Stimulated activated CD8-positive, alpha-beta memory T cell treated with anti-CD3 and anti-CD28 coated beads, Interleukin-7, amount 100 ng/mL, for 24 hours (primary cell): ENCODE measurements at places on chromosomes 4 and X.

DNA sequence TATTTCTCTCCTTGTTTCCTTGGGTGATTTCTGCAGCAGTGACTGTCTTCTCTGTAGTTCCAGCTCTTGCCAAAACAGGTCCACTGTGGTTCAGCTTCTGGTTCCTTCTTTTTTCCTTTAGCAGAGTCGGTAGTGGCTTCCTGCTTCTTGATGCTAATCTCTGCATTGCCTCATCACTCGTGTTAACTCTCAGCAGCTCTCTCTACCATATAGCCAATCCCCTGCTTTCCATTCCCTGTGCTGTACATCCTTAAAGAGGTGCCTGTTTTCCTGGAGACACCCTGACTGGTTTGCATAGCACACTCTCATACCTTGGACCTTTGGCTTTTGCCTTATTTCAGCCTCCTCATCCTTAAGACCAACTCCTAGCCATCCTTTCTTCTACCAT lies 191.2 kb upstream of the LNX1 start:
- no peak for DNase-seq

DNA sequence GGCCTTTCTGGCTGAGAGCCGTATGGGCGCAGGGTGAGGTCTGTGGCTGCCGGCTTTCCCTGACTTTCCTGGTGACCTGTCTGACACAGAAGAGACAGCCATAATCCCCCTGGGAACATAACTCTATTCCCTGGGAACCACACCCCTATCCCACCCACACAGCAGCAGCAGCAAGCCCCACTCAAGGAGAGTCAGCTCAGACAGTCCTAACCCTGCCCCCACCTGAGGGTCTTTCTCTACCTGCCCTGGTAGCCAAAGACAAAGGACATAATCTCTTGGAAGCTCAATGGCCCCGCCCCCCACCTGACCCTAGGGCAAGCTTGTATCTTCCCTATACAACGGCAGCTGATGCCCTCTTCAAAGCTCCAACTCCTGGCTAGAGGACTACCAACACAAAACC lies 74.6 kb downstream of the PABPC4L start:
- DNase-seq = no peak

GRCh38 chr4:106301393-106302061 lies 14.5 kb downstream of the TBCK start:
- no peak for DNase-seq

DNA sequence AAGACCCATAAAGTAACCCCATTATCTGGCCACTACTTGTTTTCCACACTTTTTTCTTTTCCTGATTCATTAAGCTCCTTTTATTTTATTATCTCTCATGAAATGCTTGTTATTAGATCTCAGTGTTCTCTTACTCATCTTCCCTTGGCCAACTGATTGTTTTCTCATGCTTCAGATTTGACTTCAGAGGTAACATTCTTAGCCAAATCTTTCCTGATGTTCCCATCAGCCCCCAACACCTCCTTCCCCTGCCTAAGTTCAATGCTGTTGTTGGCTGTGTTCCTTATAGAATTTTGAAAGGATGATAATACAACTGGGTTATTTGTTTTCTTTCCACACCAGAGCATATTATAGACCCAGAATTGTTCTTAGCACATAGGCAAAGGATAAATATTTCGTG lies 75.6 kb downstream of the BMPR1B start:
- no peak for DNase-seq

DNA sequence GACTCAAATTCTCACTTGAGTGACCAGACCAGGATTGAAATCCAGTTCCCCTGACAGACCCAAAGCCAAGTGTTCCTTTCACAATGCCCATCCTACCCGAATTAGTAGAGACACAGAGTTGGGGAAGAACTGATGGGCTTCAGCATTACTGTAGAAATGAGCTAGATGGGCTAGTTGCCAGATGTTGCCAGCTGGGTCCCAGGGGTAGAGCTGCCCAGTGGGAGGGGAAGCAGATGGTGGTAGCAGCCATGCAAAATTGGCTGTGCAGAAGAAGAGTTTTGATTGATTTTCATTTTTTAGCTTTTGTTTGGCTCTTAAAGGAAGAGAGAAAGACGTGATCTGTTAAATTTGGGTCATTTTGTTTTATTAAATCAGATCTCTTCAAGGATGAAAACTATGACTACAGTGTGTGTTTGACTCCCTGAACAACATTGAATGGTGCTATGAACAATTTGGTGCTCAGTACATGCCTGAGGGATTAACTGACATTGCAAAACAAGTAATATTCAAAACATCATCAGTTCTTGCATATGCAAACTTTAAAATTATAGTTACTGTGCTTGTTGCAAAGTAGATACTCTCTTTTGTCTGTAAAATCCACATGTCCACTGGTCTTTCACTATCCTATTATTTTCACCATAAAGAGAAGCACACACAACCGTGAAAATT lies 86.0 kb downstream of the PARM1 start:
- DNase-seq = no peak

- no peak for DNase-seq
Observed at GRCh38 chr4:55865228-55865806, 11.9 kb downstream of the EXOC1 start.

DNA sequence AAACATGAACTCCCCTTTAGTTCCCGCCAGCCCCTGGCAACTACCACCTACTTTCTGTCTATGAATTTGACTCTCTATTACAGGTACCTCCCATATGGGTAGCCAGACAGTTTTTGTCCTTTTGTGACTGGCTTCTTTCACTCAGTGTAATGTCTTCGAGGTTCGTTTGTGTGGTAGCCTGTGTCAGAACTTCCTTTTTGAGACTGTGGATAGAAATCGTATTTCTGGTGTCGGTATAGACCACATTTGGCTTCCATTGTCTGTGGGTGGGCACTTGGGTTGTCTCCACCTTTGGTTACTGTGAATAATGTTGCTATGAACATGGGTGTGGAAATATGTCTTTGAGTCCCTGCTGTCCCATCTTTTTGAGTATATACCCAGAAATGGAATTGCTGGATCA lies 5.4 kb upstream of the CLDN34 start:
- DNase-seq = no peak

DNA sequence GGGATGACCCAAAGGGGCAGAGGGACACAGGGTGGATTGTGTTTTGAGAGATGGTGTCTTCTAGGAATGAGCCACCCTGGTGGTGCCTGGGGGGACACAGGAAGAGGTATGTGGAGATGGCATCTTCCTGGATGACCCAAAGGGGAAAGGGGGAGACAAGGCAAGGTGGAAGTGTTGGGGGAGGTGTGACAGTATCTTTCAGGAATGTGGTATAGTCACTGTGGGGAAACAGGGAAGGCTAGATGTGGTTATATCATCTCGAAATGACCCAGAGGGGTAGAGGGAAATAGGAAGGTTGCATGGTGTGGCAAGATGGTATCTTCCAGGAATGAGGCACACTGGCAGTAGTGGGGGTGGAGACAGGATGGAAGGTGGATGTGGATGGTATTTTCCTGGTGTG lies 62.9 kb downstream of the MAOA start:
- DNase-seq = no peak

GRCh38 chrX:17944833-17945497 lies 83.9 kb upstream of the RAI2 start:
- no peak for DNase-seq

DNA sequence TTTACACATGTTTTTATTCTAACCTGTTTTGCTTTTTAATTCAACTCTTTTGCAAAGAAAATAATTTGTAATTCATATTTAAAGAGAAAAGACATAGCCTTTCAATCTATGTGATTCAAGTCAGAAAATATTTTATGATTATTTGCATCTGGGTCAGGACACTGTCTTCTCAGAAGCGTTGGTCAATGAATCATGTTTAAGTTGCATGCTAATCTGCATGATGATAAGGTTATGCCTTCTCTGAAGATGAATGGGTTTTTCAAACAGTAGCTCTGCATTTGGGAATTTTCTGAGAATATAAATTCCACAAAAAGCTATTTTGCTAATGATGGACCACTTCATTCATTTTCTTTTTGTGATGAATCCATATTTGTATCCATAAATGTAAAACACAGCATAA lies 282.5 kb downstream of the TMA16 start:
- DNase-seq = no peak

DNA sequence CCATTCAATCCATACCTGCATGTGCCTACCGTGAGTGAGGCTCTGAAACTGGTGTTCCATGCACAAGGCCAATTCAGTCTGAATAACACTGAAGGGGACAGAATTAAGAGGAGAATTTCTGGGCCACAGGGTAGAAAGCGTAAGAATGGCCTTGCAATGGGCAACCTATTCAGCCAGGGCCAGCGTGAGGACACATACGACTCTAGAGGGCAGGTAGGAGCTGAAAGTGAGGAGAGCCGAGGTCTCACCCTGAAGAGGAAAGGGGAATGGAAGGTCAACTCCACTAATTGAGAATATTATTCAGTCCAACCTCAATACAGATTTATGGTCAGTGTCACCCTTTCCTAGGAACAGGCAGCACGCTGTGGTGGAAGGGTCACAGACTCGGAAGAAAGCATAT lies 202.2 kb downstream of the TRIML1 start:
- DNase-seq = no peak

- DNase-seq = no peak
Observed at GRCh38 chr4:3672465-3672831, 93.7 kb upstream of the ADRA2C start.

DNA sequence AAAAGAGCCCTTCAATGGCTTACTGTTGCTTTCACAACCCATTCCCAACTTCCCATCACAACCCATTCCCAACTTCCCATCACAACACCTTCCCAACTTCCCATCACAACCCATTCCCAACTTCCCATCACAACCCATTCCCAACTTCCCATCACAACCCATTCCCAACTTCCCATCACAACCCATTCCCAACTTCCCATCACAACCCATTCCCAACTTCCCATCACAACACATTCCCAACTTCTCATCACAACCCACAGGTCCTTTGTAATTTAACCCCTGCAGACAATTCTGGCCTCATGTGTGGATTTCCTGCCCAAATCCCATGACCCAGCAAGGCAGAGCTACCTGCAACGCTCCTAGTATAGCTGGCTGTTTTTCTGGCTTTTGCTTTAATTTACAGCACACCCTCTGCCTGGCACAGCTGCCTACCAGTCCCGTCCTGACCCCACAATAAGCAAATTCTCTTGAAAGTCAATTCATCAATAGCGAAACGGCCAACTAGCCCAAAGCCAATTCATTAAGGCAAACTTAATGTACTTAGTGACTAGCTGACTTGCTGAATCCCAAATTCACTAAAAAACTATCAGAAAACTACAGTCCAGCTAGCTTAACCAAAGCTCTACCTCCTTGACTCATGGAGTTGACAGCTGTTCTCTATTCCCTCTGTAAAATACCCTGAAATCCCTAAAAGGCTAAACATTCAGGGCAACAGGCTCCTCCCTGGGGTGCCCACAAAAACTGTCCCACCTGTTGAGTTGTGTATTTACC lies 75.6 kb downstream of the AFAP1 start:
- DNase-seq = no peak

DNA sequence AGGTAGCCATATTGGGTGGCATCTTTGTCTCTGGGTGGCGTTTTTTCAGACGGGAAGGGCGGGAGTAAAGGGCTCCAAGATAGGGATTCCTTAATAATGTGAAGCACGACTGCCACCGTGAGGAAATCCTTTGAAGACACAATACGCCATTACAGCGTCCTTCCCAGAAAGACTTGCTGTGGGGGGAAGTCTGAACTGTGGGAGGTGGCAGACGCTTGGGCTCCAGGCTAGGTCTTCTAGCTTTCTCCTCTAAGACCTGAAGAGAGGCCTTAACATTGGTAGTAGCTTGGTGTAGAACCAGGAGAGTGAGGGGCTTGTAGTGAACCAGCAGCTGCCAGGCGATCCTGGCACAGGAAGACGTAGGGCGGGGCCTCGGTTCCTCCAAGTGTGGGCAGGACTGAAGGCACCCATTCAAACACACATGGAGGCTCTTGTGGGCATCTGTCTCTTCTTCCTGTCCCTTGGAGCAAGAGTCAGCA lies 197.3 kb downstream of the OR13H1 start:
- DNase-seq = no peak

GRCh38 chr4:65033899-65034298 lies 624.6 kb upstream of the TECRL start:
- no peak for DNase-seq

- no peak for DNase-seq
Observed at GRCh38 chrX:30468471-30468870, 109.1 kb downstream of the TASL start.

DNA sequence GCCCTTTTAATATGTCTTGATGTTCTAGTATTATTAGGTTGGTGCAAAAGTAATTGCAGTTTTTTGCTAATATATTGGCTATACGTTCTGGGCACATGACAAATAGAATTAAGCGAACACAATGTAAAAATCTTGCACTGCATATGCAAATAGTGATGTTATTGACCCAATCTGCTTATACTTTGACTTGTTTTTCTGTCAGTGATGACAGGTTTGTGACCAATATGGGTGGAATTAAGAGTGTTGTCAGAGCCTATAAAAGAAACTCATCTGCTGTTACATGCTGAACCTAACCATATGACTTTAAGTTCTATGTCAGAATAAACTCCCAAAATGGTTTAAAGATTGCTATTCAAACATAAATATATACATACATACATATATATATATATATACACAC lies 30.7 kb upstream of the HPGD start:
- no peak for DNase-seq

GRCh38 chrX:40182095-40182494 lies 84.3 kb upstream of the BCOR start:
- no peak for DNase-seq

GRCh38 chrX:131621650-131622049 lies 77.8 kb downstream of the OR13H1 start:
- DNase-seq = no peak

- DNase-seq = no peak
Observed at GRCh38 chr4:173514641-173515217, 15.3 kb downstream of the HAND2 start.

DNA sequence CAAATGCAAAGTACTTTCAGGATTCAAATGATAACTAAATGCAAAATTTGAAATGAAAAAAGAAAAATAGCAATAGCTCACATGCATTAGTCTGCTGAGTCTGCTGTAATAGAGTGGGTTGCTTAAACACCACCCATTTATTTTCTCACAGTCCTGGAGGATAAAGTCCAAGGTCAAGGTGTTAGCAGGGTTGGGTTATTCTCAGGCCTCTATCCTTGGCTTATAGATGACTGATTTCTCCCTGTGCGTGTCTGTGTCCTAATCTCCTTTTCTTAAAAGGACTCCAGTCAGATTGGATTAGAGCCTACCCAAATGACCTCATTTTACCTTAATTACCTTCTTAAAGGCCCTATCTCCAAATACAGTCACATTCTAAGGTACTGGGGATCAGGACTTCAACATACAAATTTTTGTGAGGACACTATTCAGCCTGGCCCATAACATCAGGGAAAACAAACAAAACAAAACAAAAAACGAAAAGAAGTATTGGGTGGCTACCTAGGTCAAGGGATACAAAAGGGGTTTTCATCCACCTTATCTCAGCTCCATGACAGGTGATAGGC lies 6.3 kb upstream of the TBL1X start:
- no peak for DNase-seq

DNA sequence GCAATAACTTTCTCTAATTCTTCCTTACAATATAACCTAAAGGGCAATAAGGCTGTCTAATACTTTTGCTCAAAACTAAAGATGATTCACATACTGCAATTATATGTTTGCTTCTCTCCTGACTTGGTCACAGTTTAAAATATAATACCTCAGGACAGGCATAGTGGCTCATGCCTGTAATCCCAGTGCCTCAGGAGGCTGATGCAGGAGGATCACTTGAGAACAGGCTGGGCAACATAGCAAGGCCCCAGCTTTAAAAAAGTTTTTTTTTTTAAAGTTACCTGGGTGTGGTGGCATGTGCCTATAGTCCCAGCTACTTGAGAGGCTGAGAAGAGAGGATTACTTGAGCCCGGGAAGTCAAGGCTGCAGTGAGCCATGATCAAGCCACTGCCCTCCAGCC lies 229.7 kb upstream of the GALNT7 start:
- DNase-seq = no peak

- no peak for DNase-seq
Observed at GRCh38 chr4:1568855-1569460, 115.2 kb downstream of the FAM53A start.
